ENCODE measurements at places on chromosomes 16 and 17.

DNA sequence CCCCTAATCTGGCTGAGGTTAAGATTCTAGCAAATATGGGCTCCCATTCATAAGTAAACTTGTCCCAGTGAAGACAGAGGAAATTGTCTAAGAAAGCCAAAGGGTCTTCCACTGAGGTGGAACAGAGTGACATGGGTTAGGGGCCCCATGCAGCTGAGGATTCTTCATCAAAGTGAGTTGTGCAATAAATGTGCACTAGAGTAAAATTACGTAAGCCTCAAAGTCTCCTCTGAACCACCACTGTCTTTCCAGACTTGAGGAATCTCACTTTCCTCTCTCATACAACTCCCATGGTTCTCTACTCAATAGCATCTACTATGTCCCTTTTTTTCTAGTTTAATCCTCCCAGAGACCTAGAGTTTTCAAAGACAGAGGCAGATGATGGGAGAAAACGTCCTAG, 132.4 kb downstream of the CA10 start:
- no peak for DNase-seq

GRCh38 chr17:2950846-2951245, 112.6 kb downstream of the OR1D5 start:
- no peak for DNase-seq

GRCh38 chr16:50266337-50267091, at the start of gene ADCY7:
Gene ADCY7 (plus strand): TSS chr16:50266551. CDS start chr16:50288180, 21,629 bp downstream.
- peak; percentile 78 for DNase-seq

- no peak for DNase-seq
Observed at GRCh38 chr17:45288825-45289224, 26.9 kb upstream of the SPATA32 start.

DNA sequence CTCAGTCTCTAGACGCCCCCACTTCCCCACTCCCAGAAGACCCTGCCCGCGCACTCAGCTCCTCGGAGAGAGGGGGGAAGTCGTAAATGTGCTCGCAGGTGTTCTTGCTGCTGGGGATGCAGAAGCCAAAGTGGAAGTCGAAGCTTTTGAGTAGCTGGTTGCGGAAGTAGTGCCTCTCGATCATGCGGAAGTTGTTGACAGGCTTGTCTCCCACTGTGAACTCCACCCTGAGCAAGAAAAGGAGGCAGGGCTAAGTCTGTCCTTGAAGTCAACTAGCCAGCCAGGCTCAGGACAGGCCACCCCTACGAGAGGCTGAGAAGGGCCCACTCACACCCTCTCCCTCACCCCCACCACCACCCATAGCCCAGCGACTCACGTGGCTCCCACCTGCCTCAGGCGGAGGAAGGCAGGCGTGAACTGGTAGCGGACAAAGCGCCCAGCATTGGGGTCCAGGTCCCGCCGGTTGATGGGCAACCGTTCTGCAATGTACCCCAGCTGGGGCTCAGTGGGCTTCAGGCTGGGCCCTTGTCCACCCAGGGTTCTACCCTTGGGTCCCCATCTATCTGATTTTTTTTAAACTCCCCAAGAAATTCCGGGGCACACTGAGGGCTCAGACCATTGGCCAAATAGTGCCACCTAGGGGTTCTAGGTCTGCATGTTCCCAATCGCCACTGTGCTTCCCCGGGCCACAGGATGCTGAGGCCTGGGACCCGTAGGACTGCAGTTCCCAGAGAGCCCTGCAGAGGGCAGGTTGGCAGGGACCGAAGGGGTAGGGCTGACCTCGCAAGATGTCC, 4.6 kb downstream of the UNC119 start:
- DNase-seq, result peak; percentile 47

DNA sequence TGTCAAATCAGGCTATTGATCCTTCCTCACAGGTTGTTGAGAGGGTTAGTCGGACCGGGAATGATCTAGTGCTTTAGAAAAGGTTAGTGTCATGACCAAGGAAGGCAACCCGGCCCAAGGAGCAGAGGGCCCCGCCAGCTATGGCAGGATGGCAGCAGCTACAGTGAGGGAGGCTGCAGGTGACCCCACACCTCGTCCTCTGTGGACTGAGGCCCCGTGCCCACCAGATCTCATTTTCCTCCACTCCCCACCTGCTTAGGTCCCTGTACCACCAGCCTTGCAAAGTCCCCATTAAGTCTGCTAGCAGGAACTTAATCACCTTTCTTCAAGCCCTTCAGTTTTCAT, 107.5 kb downstream of the CCDC182 start:
- DNase-seq, result no peak
